NCI-H1694 treated with DMSO at 0.1 percent for 48 hours (cell line): ENCODE measurements at places on chromosomes 5 and 9.

DNA sequence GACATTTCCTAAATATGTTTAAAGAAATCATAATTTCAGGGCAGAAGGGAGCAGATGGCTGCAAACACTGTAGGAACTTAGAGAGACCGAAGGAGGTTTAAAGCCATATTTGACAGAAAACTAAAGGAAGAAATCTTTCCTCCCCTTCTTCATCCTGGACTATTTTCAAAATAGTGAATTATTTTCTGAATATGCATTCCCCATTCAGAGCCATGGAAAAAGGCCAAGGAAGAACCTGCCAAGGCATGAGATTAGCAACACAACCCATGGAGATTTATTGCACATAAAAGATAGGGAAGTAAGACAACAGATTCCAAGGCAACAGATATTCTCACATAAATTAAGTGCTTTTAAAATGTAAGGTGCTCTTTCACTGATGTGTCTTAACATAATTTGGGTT is 233.3 kb upstream of the ADAMTS16 start:
- no peak for DNase-seq

DNA sequence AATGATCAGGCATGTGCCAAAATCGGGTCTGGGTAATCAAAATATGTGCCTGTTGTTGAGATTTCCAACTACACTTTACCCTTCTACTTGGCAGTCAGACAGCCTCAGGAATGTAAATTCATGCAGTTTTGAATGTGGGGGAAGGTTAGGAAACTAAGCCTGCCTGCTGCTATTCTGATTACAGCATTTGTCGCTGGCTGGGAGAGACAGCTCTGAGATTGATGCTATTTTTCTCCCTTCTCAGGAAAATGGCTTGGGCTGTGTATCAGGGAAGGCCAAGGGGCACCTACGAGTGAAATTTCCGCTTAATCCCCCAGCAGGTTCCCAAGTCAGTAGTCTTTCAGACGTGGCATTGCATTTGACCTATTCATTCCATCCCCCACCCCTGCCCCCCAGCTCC is 3.6 kb upstream of the RGS7BP start:
- no peak for DNase-seq

- DNase-seq, result no peak
Observed at GRCh38 chr5:151155775-151156506, 1.6 kb downstream of the ANXA6 start.

DNA sequence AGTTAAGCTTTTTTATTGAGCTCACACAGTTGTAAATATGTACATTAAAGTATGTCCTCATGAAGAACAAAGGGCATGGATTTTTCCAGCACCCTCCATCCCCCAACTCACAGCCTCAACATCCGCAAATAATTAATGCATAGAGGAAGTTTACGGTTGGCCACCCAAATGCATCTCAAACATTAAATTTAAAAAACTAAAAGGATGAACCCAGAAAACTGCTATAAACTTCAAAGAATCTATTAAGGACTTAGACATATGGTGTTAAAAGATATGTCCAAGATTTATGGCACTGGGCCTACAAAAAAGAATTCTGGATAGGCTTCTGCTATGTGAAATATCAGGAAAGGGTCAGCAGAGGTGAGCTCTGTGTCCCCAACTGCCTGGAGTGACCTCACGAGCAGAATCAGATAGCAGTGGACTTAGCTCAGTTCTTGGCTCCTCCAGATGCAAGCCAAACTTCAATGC is 54.0 kb upstream of the TNC start:
- no peak for DNase-seq

- no peak for DNase-seq
Observed at GRCh38 chr5:143218517-143219170, 184.8 kb downstream of the NR3C1 start.

- no peak for DNase-seq
Observed at GRCh38 chr9:74403581-74403980, 93.6 kb upstream of the RORB start.

DNA sequence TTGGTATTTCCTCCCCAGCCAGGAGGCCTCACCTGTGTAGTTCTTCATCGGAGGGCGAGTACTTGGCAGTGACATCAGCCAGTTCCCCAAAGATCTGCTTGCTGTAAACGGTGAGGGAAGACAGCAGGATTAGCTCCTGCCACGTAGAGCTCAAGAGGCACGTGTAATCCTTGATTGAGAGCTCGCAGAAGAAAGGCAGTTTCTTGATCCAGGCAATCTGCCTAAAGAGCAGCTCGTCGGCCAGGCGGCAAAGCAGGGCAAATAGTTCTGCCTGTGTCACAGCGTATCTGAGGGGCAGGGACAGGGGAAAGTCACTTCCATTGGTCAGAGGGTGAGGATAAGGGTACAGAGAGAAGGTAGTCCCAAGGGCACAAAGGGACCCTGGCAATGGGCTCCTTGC is 28.6 kb upstream of the NR5A1 start:
- DNase-seq, result no peak

GRCh38 chr5:133376986-133377385 is 235.4 kb downstream of the FSTL4 start:
- no peak for DNase-seq

DNA sequence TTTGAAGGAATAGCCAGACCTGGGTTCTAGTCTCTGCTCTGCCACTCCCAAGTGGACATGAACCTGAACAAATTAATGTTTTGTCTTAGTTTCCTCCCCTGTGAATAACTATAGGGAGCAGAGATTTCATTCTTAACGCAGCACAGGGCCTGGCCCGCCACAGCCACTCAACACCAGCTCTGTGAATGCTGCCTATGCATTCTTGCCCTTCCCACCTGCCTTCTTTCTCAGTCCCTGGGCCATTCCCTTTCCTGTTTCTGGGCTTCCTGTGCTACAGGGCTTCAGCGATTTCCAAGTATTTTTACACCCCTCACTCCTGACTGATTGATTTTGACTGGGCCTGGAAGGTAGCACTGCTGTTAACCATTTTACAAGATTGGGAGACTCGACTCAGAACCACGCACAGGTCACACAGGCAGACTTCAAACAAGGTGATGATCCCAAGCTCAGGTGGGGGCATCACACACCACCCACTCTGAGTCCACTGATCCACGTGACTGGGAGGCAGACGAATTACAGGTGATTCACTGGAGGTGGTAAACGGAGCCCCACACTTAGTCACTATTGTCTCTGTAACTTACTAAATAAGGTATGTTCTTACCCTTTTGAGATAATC is 21.4 kb downstream of the PTPN3 start:
- DNase-seq, result no peak

DNA sequence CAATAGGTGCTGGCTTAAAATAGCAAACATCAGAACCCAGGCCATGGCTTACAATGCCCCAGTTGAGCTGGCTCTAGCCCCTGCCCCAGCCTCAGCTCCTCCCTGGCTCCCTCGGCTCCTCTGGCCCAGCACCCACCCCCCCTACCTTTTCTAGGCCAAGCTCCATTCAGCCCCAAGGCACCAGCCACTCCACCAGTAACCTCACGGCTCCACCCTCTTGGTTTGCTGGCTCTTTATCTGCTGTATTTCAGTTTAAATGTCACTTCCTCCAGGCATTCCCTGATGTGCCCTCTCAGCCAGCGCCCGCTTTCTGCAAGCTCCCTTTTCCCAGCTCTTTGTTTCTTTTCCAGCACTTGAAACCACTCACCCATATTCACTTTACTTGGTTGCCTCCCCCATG is 10.6 kb downstream of the C1QTNF2 start:
- no peak for DNase-seq

DNA sequence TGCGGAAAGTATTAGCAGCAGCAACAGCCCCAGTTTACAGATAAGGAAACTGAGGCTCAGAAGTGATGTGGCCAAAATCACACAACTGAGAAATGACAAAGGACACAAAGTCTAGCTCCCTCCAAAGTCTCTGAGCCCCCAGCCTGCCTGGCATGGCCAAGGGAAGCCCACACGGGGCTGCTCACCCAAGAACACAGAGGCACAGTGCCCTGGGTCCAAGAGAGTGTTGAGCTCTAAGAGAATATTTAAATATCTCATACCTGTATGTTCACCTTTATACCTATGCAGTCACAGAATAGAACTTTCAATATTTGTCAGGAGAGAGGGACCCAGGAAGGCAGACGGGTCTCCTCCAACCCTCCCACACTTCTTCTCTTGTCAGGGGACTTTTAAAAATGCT is 16.6 kb downstream of the VAV2 start:
- no peak for DNase-seq

DNA sequence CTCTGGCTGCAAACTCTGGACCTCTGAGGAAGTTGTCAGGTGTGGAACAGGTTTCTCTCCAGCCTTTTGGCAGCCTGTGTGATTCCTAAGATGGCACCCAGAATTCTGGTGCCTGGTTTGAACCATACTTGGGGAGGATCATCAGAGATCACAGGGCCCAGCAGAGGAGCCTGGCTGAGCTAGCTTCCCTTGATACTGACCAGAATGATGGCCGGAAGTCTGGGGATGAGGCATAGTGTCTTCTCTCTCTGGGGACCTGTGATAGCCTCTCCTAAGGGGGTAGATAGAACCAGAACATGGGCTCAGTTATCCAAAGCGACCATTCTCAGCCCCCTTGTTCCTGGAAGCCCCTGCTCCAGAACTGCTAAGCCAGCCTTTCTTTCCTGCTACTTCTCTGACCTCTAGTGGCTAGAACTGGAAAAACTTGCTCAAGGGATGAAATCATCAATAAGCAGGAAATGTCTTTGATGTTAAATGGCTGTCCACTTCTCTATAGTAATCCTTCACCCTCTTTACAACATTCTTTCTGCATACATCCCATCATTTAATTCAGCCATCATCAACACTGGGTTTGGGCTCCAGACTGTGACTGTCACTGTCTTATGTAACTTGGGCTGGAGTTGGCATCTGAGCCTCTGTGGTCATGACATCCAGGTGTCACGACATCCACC is 55.1 kb downstream of the C9orf152 start:
- peak; percentile 65 for DNase-seq

DNA sequence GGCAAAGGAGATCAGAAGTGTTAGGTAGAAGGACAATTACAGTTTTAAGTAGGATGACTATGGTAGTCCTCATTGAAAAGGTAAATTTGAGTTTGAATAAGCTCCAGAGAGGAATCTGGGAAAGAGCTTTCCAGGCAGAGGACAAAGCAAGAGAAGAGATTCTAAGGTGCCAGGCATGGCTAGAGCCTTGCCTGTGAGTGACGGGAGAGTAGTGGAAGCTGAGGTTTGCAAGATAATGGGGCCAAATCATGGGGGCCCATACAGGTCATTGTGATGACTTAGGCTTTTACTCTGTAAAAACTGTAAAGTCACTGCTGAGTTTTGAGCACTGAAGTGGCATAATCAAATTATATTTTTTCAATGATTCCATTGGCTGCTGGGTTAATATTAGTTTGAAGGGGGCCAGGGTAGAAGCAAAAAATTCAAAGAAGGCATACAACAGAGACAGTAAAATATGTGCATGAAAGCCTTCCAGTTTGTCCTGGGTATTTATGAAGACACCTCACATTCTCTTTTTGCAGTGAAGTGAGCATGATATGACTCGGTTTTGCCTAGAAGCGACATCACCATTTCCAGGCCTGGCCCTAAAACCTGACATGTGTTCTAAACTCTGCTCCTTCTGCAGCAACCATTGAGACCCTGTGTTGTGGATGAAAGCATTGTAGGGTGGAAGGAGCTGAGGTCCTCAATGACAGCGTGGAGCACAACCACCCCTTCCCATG is 279.8 kb upstream of the TNC start:
- DNase-seq, result no peak
